ENCODE measurements at places on chromosomes 12 and 14. TPM values are rescaled to one million over a fixed set of nuclear protein-coding genes. Genes with fewer than 3 reads are reported as not detected.

DNA sequence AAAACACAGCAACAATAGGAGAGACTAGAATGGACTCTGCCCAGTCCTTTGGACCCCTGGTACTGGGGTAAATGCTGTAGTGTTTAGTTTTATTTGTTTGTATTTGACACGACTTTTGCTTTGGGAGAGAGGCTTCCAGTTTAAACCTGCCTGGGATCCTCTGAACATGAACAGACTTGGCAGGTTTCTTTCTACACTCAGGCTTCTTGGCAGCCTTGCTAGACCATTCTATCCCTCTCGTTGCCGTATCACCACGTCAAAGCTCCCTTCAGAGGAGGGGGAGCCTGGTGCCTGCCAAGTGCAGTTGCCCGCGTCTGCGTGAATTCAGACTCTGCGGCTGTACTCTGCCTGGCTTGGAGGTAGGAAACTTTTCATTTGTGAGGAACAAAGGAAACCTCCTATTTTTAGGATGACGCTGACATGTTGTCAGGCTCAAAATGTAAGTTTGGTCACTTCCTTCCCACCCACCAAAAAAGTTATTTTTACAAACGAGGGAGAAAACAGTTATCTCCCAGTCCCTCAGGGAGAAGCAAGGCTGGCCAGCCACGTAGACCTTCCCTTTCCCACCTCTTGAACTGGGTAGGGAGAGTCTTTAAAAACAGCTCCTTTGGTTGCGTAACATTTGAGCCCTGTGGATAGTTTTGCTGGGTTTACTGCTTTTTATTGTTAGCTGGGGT is 25.9 kb downstream of the CD9 start:
- peak; percentile 68 for DNase-seq

GRCh38 chr12:110282956-110283817 is 2.1 kb downstream of the ATP2A2 start:
- no peak for DNase-seq

DNA sequence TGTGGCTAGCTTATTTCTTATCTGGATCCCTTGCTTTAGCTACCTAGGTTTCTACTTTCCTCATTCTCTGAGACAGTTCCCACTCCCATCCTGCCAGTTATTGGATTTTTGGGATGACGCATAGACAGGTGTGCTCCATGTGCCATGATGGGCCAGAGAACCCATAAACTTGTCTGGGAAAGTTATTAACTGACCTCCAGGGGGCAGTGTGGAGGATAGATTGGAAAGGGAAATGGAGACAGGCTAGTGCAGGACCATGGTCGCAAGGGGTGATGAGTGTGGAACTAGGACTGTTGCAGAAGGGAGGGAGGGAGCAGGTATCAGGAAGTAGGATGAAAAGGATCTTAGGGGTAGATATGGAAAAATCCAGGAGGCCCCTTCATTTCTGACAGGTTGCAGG is 80.3 kb downstream of the ESRRB start:
- DNase-seq: peak; percentile 45

DNA sequence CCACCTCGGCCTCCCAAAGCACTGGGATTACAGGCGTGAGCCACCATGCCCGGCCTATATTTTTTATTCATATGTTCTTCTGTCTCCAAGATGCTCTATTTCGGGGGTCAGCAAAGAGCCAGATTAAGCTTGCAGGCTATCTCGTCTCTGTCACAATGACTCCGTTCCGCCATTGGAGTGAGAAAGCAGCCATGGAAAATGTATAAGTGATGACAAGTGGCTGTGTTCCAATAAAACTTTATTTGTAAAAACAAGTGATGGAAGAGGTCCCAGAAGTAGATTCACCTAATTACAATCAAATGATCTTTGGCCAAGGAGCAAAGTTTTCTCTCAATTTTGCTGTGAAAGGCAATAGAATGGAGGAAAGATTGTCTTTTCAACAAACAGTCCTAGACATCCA is 342.6 kb downstream of the MED13L start:
- DNase-seq: no peak

DNA sequence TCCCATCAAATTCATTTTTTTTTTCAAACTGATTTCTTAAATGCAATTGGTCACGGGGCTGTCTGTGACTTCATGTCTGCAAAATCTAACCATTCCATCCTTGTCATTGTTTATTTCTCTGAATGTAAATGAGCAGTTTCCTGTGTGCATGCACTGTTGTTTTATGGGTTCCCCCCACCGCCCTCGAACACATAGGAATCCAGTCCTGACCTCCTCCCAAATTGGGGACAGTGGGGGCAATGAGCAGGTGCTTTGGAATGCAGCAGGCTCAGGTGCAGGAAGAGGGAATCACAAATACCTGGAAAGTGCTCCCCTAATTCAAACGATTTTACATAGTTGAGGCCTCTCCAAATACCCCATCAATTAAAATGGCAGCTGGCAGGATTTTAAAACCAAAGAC is 62.6 kb upstream of the ESRRB start:
- no peak for DNase-seq

GRCh38 chr14:101500061-101500460 is 61.2 kb upstream of the DIO3 start:
- DNase-seq: no peak

DNA sequence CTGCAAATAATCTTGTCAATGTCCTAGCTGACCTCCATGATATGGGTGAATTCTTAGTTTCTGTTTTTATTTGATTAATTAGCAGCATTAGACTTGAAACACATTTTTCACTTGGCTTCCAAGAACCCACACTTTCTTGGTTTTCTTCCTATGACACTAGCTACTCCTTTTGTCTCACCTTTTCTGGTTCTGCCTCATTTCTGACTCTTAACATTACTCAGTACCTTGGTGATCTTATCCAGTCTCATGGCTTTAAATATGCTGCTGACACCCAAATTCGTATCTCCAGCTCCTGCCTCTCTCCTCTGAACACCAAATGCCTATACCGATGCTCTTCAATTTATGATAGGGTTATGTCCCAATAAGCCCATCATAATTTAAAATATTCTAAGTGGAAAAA is 32.0 kb upstream of the SSTR1 start:
- DNase-seq: no peak

GRCh38 chr12:4118017-4118510 is 155.5 kb upstream of the CCND2 start:
- DNase-seq: no peak

GRCh38 chr12:131943389-131943788 is 6.4 kb upstream of the EP400 start:
- no peak for DNase-seq

GRCh38 chr14:56211084-56211483 is 92.9 kb downstream of the PELI2 start:
- no peak for DNase-seq

- DNase-seq: no peak
These were observed 358.2 kb downstream of the DIO2 start for GRCh38 chr14:79852950-79853744.

DNA sequence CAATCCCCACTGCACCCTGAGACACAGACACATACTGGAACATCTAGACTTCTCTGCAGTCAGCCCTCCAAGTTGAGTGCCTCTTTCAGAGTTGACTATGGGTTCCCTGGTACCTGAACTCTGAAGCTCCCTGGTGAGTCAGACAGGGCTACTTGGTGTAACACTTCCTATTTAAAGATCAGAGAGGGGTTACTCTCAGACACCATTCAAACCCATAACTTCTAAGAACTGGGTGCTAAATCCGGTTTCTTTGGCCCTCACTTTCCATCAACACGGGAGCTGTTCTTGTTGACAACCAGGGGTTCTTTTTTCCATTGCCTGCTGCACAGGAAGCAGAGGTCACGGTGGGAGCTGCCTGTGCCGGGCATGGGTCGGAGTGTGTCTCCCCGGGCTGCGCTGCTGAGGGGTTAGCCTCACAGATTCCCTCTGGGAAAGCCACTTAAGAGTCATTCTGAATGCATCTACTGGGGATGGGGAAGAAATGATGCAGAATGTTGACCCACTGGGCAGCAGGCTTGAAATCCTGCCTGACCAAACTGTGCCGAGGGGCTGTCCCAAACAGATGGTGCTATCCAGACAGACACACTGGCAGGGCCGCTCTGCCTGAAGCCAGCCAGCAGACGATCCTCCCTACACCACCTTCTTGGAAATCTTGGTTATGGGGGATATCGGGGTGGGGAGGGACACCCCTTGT is 74.1 kb downstream of the PITPNM2 start:
- DNase-seq: peak; percentile 58

DNA sequence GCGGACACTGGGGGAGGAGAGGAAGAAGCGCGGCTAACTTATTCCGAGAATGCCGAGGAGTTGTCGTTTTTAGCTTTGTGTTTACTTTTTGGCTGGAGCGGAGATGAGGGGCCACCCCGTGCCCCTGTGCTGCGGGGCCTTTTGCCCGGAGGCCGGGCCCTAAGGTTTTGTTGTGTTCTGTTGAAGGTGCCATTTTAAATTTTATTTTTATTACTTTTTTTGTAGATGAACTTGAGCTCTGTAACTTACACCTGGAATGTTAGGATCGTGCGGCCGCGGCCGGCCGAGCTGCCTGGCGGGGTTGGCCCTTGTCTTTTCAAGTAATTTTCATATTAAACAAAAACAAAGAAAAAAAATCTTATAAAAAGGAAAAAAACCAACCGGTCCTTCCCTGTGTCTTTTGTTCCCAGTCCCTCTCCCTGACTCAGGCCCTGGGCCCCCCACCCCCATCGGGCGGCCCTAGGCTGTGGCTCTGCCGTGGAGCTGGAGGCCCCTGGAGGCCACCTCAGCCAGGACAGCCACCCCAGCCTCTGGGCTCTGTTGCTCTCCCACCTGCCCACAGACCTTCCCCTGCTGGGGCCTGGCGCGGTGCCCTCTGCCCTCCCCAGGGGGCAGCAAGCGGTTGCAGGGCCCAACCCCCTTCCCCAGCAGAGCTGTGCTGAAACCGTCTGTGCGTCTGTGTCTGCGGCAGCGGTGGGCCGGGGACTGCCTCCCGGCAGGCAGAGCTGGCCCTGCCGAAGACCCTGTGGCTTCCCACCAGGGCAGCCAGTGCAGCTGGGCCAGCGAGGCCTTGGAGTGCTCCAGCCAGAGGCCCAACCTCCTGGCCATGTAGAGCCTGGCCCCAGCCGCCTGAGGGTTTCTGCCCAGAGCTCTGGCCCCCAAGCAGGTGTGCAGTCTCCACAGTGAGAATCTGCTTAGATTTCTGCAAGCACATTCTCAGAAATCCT is 4.0 kb upstream of the CRIP2 start:
- DNase-seq: no peak

GRCh38 chr12:104662203-104662602 is 205.5 kb downstream of the CHST11 start:
- DNase-seq: no peak

Gene GLS2
- total RNA-seq: not detected

- no peak for DNase-seq
These were observed 60.2 kb upstream of the MDM1 start for GRCh38 chr12:68392376-68392775.

Gene COX8C
- not detected for total RNA-seq
